NCI-H446 (cell line): ENCODE measurements at places on chromosomes 12 and 14.
A peak's percentile ranks its signal among the peaks of the same experiment; 100 is the strongest.

DNA sequence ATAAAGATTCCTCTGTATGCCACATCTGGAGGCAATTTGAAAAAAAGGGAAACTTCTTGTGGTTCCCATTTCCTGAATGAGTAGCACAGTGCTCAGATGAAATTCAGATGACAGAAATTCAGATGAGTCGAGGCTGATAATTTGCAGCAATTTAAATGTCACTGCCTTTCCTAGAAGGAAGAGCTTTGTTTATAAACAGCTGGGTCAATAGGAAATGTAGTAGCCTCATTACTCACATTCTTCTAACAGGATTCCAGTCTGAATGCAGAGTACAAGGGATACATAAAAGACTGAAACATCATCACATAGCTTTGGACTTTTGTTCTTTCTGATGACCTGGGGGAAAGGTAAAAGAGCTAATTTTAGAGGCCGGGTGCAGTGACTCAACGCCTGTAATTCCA, 11.3 kb upstream of the DACT1 start:
- no peak for DNase-seq

- DNase-seq, result peak; percentile 69
These were observed 156.3 kb downstream of the NUBPL start for GRCh38 chr14:31717294-31718085.

DNA sequence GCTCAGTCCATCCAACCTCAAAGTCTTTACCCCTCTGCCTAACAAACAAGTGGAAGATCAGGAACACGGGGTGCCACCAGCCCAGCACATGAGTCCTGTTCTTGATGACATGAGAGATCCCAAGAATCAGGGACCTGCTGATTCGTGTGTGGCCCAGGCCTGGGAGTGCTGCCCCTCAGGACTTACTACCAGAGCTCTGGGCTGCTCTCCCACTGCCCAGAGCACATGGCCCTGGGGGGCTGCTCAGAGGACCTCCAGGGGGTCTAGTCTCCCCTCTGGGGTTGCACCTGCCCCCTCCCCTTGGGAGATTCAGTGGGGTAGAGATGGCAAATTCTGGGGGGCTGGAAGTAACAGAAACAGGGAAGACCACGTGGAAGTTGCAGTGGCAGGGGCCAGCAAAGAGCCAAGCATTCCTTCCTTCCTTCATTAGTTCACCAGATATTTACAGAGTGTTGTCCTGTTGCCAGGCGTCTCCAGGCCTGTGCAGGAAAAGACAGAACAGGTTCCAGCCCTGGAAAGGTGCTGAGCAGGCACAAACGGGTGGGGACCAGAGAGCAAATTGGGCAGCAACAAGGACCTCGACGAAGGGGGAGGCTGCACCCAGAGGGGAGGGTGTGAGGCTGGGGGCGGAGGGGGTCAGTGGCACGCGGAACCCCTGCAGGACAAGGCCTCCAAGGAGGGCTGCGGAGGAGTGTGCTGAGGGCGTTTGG, 45.1 kb upstream of the MEG3 start:
- DNase-seq, result no peak

GRCh38 chr12:56601503-56601902, 28.6 kb downstream of the BAZ2A start:
- no peak for DNase-seq

GRCh38 chr14:21039585-21040369, 2.4 kb upstream of the RNASE7 start:
- peak; percentile 19 for DNase-seq

DNA sequence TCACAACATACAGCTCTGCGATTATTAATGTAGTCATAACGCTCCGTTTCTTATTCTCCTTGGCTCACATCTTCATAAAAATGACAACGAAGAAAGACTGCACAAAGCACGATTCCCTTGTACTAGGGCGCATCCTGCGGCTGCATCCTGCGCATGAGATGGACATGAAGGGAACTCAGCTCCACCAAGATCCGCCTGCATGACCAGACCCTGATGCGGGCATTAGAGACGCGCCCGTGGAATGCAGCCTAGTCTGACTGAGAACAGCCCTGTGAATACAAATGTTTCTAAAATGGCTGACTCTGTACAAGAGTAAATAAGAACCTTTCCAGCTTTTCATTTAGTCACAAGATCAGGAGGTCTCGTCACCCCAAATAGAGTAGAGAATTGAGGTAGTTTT, 422.2 kb downstream of the NOVA1 start:
- no peak for DNase-seq

- DNase-seq, result peak; percentile 19
These were observed 15.1 kb downstream of the RNF41 start for GRCh38 chr12:56206452-56207166.

GRCh38 chr12:71061451-71061850, 96.3 kb downstream of the TSPAN8 start:
- no peak for DNase-seq

GRCh38 chr12:67208281-67209067, 60.7 kb upstream of the CAND1 start:
- peak; percentile 30 for DNase-seq

DNA sequence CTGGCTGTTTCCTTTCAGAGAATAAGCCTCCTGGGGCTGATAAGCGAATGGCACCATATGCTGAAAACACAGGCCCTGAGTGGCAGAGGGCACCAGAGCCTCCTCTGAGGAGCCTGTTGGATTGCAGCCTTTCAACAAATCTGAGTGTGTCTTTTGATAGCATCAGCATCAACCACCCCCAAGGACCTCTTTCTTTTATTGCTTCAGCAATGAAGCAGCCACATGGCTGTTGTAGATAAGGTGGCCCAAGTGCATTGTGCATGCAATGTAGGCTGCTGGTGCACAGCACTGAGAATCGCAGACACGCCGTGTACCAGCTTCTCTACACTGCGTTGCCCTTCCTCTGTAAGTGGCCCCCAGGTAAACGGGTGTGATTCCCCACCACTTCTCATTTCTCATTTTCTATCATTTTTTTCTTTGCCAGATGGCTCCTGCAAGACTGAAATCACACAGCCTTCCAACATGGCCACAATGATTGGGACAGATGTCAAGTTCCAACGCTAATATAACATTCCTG, 191.7 kb downstream of the DAD1 start:
- no peak for DNase-seq

- DNase-seq, result no peak
These were observed 191.9 kb upstream of the PWP1 start for GRCh38 chr12:107493666-107494065.

GRCh38 chr14:89040080-89040459, 215.6 kb downstream of the TTC8 start:
- DNase-seq, result no peak

GRCh38 chr12:87801860-87802720, 227.1 kb downstream of the C12orf50 start:
- peak; percentile 84 for DNase-seq

DNA sequence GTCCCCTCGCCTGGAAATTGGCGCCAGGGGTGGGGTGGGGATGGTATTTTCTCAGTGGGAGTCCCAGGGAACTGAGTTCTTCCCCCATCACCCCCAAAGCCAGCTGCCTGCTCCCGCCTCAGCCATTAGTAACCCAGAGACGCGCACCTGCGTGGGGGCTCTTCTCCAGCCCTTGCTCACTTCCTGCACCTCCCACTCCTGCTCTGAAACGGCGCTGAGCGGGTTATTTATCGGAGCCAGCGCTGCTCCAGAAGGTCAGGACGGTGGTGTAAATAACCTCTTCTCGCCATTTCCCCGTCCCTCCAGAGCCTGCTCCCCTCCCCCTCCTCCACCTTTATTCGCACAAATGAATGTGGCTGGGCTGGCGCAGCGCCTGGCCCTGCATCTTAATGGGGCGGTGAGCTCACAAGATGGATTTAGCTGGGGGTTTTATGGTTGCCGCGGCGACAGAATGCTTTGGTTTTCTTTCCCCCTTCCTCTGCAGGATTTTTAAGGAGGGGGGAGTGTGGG, 12.2 kb downstream of the GPR84 start:
- no peak for DNase-seq

GRCh38 chr14:91329486-91330014, 85.0 kb upstream of the GPR68 start:
- DNase-seq, result no peak

- no peak for DNase-seq
These were observed 37.1 kb upstream of the DHRS4 start for GRCh38 chr14:23916446-23916845.

GRCh38 chr12:119642986-119643385, 24.9 kb upstream of the PRKAB1 start:
- no peak for DNase-seq

DNA sequence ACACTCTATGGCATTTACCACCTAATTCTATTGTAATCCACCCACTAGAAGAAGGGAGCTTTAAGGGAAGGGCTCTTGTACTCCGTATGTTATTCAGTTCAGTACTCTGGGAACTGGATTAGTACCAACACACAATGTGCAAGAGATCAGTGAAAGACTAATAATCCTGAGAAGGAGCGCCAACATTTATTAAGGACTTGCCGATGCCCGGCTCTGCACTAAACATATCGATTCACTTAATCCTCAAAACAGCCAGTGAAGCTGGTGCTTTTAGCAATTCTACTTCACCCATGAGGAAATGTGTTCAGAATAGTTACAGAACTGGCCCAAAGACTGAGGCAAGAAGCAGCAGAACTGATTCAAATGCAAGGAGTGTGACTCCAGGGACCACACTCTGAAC, 80.9 kb downstream of the RPS6KA5 start:
- no peak for DNase-seq

DNA sequence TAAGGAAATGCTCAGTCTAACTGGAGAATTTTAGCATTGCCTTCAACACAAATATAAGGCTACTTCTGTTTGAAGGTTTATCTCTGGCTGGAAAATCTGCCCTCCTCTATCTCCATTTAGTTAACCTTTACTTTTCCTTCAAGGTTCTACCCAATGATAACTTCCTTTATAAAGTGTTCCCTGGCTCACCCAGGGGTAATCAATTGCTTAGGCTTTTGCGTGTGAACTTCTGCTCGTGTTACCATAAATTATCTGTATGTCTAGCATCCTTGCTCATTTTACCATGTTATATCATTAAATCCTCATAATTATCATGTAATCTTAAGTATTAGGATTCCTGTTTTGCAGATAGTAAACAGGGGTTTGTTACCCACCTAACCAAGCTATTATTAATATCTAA, 114.3 kb upstream of the FGD4 start:
- no peak for DNase-seq

GRCh38 chr14:61491876-61492434, 170.6 kb downstream of the PRKCH start:
- DNase-seq, result no peak

- DNase-seq, result no peak
These were observed 40.8 kb downstream of the MIS18BP1 start for GRCh38 chr14:45212231-45212630.

DNA sequence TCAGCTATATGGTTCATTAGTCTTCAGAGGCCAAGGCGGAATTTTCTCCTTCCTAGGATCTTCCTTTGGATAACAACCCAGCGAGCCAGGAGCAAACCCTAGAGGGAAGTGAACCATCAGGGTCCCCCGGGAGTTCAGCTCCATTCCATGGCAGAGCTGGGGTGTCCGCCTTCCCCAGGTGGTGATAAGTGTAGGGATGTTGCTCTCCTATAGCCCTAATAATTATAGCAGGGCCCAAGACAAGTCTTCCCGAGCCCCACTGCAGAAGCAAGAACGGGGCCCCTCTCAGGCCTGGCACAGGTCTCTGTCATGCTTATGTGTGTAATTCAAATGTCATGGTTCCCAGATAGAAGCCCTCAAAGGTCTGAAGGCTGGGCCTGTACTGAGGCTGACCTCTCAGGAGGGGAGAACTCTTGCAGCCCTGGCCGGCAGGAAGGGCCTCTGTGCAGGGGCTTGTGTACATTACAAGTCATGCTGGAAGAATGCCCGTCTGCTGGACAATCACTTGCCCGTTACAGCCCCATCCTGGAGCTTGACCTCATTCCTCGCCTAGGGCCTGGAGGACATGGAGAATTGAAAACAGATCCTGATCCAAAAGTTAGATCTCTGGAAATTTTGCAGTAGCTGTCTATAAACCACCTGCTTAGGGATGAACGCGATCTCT, 17.3 kb downstream of the LRTM2 start:
- peak; percentile 73 for DNase-seq

DNA sequence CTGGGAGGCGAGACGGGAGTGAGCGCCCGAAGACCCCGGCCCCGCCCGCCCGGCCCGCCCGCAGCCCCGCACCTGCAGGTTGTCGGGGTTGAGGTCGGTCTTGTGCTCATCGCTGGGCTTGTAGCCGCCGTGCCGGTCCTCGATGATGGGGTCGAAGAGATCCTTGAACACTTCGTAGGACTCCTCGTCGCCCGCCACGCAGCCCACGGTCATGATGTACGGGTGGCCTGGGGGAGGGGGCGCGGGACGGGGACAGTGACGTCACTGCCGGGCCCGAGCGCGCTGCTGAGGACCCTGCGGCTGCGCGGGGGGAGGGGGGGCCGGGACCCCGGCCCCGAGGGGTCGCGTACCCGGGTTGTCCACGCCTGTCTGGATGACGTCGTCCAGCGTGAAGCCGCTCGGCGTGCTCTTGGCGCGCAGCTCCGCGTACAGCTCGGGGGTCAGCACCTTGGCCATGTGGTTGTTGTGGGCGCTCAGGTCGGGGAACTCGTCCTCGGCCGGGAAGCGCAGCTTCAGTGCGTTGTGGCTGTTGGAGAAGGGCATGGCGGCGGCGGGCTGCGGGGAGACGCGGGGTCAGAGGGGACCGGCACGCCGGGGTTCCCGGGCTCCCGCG, 573 bp downstream of the CKB start:
- peak; percentile 68 for DNase-seq

- no peak for DNase-seq
These were observed 40.9 kb upstream of the ELK3 start for GRCh38 chr12:96153131-96153725.

- peak; percentile 86 for DNase-seq
These were observed 751.6 kb downstream of the NOVA1 start for GRCh38 chr14:25846246-25846645.

DNA sequence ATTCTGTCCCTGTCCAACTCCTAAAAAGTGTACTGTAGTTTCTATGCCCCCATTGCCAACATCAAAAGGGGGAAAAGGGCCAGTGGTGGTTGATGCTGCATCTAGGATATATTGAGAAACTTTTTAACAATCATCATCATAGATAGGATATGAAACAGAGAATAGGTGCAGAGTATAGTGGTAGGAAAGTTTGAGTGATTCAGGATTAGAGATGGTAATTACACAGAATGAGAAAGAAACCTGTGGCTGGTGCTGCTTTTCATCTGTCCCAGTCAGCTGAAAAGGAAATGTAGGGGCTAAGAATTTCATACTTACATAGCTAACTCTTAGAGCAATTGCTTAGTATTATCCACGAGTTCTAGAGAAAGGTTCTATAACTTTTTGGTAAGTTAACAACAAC, 67.6 kb downstream of the GTF2A1 start:
- no peak for DNase-seq

DNA sequence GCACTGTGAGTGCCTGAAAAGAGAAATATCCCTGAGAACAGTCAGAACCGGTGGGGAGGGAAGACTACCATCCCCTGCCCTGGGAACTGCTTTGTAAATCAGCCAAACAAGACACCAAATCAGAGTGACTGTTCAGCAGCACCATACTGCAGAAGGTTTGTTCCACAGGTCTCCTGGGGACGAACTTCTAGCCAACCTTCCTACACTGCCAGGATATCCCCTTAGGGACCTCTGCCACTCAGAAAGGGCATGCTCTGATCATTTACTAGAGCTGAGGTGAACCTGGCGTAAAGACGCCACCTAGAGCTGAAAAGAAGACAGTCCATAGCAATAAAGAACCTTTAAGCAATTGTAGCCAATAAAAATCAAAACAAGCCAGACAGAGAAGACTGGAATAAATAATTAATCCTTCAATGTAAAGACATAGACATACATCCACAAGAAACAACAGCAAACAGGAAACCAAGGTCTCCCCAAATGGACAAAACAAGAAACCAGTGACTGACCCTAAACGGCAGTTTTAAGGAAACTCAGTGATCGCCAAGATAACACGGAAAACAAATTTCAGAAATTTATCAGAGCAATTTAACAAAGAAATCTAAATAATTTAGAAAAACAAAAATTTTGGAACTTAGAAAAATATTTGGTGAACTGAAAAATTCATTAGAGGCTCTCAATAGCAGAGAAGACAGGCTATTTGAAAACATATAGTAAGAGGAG, 228.1 kb upstream of the AMIGO2 start:
- DNase-seq, result no peak
